ENCODE measurements at places on chromosomes 12 and 14. TPM values are rescaled to one million over a fixed set of nuclear protein-coding genes. Genes with fewer than 3 reads are reported as not detected.

Gene POLE2
- polyA plus RNA-seq, result 22.0 TPM

Gene RIMBP2
- 26.5 TPM for polyA plus RNA-seq

Gene MGAT4C
- 0.82 TPM for polyA plus RNA-seq

Gene HEATR5A
- 17.6 TPM for polyA plus RNA-seq

Gene WNT5B
- polyA plus RNA-seq, result 8.0 TPM

Gene COL2A1
- 44.9 TPM for polyA plus RNA-seq

Gene KIF26A
- polyA plus RNA-seq, result 12.8 TPM

Gene IKZF4
- 16.5 TPM for polyA plus RNA-seq

Gene NR1H4
- polyA plus RNA-seq, result 15.5 TPM

Gene CMKLR1
- 4.1 TPM for polyA plus RNA-seq

Gene CLEC2D
- 11.3 TPM for polyA plus RNA-seq

Gene ARMH4
- 66.2 TPM for polyA plus RNA-seq

Gene ZNF891
- 8.3 TPM for polyA plus RNA-seq

Gene FOXN4
- polyA plus RNA-seq, result 1.7 TPM

Gene PRB2
- not detected for polyA plus RNA-seq

Gene SRGAP1
- 20.6 TPM for polyA plus RNA-seq

Gene TEX52
- polyA plus RNA-seq, result 0.89 TPM

Gene NGB
- not detected for polyA plus RNA-seq

Gene PRORP
- 27.2 TPM for polyA plus RNA-seq

Gene PAX9
- 0.24 TPM for polyA plus RNA-seq

Gene SERPINA10
- 0.27 TPM for polyA plus RNA-seq

Gene KRT73
- not detected for polyA plus RNA-seq

Gene ATL1
- polyA plus RNA-seq, result 11.0 TPM

Gene TAS2R42
- polyA plus RNA-seq, result 0.10 TPM

Gene DNAH10
- polyA plus RNA-seq, result 6.4 TPM

Gene NANOG
- 0.16 TPM for polyA plus RNA-seq

Gene KERA
- not detected for polyA plus RNA-seq
